ENCODE measurements at places on chromosomes 5 and 9. TPM values are rescaled to one million over a fixed set of nuclear protein-coding genes. Genes with fewer than 3 reads are reported as not detected.
A peak's percentile ranks its signal among the peaks of the same experiment; 100 is the strongest.

DNA sequence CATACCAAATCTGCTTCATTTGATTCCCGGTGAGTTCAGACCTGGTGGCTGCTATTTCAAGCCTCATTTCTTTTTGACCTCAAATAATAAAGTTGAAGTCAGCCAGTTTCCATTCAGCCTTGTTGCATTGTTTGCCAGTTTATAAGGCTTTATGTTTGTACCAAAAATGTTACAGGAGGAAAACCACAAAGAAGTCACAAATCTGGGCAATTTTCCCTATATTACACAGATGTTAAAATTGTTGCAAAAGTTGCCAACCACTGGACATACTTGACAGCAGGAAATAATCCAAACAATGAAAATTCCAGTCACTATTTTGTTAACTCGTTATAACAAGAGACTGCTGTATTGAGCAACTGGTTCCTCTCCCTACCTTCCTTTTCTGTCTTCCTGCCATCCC is 1325.0 kb upstream of the DMAC1 start:
- DNase-seq = no peak

- no peak for DNase-seq
These were observed 260.5 kb downstream of the COX7C start for GRCh38 chr5:86878250-86878649.

DNA sequence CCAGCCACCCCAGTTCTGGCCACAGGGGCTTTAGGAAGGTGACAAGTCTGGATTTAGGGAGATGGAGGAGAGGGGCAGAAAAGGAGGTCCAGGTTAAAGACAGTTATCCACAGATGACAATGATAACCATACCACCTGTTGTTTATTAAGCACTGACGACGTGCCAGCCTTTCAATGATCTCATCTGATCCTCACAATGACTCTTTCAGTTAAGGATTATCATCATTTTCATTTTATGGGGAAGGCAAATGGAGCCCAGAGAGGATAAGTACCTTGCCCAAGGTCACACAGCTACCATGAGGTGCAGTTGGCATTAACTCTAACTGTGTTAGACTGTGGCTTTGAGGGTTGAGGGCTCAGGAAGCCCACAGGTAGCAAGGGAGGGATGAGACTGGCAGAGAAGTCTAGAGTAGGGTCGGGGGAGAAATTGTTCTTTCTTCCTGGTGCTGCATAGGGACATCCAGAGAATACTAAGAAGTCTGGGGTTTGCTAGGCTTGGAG is 21.5 kb upstream of the JADE2 start:
- DNase-seq = no peak

GRCh38 chr9:73118898-73119554 is 32.6 kb upstream of the ANXA1 start:
- no peak for DNase-seq

- no peak for DNase-seq
These were observed 44.4 kb downstream of the SLC12A7 start for GRCh38 chr5:1067141-1068121.

DNA sequence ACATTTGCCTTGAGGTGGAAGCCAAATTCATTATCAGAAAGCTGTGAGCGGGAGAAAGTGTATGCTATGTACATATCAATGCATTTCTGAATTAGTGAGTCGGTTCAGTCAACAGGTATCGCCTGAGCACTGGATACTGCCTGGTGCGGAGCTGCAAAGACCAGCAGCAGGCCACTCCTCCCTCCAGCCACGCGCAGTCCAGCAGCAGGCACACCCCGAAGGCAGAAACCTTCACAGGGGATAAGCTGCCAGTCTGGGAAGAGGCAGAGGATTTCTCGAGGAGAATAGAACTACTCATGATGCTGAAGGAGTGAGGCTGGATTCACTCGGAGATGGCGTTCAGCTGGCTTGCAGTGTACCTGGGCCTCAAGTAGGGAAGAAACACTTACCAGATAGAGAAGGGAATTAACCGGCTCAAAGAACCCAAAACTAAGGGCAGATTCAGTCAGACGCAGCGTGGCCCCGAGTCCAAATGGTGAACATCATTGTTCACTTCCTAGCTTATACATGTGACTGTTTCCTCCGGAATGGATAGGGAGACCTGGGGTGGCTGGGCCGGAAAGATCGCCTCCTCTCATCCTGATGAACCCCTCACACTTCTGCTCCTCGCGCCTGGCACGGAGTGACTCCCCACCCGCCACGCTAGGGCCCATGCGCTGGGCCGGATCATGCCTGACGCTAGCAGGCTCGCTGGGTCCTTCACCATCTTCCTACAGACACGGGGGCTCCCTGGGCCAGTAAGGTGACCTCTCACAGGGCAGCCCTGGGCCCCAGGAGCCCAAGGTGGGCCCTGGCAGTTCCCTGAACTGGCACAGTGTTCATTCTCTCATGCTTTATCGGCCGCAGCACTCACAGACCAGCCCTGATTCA is 78.1 kb upstream of the SPATA31C2 start:
- DNase-seq = no peak

- DNase-seq = no peak
These were observed 4.8 kb downstream of the USP20 start for GRCh38 chr9:129840034-129840433.

PCDHA9 gene
- total RNA-seq = 2.0 TPM

DNA sequence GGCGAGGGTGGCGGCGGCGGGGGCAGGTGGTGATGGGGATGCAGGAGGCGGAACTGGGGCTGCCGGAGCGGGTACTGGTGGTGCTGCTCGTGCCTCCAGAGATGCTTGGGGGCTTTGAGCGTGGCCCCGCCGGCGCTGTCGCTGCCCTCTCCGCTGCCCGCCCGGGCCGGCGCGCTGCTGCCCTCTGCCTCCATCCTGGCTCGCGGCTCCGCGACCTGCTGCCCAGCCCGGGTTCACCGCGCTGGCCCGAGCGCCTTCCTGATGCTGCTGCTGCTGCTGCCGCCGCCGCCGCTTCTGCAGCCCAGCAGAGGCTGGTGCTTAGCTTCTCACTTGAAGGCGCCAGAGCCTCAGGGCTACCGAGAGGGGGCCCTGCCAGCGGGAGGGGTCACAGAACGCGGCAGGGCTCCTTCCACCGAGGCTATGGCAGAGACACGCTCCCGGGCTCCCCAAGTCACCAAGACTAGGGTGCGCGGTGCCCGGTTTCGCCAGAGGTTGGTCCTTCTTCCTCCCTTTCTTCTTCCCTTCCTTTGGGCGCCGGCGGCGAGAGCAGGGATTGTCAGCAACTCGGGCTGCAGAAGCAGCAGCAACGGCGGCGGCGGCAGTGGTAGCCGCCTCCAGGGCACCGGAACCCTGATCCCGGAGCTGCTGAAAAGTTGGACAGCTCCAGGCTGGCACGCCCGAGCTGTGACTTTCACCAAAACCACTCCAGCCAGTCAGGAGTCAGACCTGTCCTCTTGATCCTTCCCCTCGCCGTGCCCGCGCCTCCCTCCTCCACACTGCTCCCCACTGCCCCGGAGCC is at the start of gene PDE4D:
Gene PDE4D, minus strand, starts transcription at position 298 of the 799 bp plus-strand sequence.
- DNase-seq = peak; percentile 68

DNA sequence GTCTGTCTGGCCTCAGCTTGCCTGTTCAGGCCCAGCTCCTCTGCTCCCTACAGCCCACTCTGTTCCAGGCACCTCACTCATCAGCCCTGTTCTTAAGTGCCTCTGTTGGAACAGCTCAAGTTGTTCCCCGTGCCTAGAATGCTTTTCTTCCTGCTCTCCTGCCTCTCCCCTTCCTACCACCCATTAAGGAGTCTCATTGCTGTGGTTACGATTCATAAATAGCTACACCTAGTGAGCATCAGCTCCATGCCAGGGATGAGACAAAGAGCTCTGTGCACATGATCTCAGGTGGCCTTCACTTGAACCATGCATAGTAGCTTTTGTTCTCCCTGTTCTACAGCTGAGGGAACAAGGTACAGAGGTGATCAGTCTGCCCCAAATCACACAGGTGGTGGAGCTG is 54.3 kb downstream of the PSD2 start:
- DNase-seq = no peak

- no peak for DNase-seq
These were observed 46.4 kb upstream of the EXOC3 start for GRCh38 chr5:396531-396961.

GRCh38 chr5:6875376-6875775 is 162.1 kb downstream of the TENT4A start:
- DNase-seq = no peak

DNA sequence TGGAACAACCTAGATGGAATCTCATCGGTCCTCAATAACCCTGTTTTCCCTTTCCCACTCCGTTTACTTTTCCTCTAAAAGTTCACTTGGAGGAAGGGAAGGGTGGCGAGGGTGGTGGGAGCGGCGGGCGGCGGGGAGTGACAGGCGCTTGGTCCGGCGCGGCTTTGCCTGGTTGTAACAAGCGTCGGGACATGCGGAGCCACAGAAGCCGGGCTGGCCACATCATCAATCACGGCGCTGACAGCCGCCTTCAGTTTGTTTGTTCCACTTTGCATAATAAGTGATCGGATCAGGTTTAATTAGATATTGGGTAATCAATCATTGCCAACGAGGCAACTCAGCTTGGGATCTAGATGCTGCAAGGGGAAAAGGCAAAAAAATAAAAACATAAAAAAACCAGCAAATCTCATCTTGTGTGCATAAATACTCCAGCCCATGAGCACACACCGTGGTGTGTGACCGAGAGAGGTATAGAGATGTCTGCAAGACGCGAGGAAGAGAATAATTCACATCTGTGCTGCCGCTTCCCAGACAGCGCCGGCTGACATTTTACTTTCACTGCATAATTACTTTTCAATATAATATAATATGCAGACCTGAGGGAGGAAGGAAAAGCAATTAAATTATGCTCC is 396.2 kb upstream of the IRX4 start:
- no peak for DNase-seq

SPATA31C1 gene
- 5.9 TPM for total RNA-seq

PHF24 gene
- 132 TPM for total RNA-seq

- no peak for DNase-seq
These were observed 13.0 kb downstream of the UBAP2 start for GRCh38 chr9:34035656-34036055.

- DNase-seq = no peak
These were observed 1.9 kb downstream of the GABRP start for GRCh38 chr5:170785416-170785815.

DNA sequence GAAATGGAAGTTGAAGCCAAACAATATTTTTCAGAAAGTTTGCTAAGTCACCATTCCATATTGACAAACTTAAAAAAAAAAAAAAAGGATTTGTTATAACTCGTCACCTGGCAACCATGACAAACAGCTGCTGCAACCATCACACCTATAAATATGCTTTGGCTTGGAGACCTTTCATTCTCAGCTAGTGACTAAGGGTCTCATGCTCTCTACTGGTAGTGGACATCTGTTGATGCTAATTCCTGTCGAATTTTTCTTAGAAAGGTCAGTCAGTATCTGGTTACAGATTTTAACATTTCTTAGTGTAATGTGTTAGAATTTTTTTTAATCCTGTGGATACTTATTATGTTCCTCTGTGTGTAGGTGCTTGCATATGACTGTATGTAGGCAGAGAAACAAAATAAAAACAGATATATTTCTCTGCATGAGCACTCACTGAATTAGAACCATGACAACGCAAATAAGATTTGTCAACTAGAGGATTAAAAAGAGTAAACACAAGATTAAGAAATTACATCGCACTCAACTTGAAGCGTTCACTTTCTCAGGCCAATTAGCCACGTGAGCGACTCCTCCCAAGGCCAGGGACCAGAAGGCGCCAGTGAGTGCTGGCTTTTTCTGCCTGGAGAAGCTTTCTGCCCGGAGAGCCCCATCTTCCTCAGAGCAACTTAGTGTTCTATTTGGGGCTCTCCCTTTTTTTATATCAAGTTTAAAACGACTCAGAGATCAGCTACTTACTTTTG is 27.0 kb upstream of the ZNF622 start:
- peak; percentile 77 for DNase-seq

ZNF366 gene
- total RNA-seq = 1.4 TPM

- DNase-seq = no peak
These were observed 23.9 kb downstream of the TPPP start for GRCh38 chr5:669111-669841.

DNA sequence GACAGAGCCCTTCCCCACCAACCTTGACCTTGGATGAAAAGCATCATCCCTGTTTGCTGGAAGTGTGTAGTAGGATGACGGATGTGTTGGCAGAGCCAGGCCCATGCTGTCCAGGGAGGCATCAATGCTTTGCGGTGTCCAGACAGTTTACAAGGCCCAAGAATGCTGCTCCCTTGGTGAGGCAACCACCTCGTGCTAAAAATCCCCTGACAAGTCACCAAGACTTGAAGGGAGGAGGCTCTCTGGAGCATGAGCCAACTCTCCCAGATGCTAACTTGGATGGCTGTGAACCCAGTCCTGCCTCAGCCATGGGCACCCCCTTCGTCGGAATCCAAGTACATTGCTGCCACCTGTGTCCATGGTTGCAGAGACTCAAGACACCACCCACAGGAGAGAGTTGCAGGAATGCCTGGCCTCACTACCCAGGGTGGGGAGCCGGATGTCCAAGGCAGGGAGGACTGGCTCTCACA is 9.5 kb upstream of the NKD2 start:
- DNase-seq = no peak

DNA sequence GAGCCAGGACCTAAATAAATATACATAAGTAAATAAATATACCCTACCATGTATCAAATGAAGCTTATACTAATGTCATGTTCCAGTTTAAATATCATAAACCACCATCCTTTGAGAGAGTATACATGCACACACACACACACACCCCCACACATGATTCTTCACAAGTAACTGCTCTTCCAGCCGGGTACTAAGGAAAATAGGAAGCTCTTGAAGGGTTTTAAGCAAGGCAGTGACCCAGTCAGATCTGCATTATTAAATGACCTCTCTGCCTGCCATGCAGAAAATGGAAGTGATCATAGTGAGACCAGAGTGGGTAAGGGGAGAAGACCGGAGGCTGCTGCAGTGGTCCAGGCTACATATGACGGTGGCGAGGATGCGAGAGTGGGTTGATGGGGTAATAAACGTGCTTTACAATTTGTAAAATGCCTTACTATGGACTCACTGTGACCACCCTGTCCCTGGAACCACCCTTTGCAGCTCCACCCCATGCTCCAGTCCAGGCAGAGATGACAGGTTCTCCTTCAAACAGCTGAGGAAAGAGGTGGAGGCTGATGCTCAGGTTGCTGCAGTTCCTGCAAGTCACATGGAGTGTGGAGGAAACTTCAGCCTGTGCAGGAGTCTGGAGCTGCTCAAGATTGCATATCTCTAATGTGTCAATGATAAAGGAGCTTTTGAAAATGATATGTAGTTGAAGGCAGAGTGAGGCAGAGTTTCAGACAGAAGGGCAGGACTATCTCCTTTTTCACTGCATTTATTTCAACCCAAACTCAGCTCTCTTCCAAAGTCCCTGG is 38.8 kb upstream of the NDFIP1 start:
- DNase-seq = peak; percentile 15

IL4 gene
- not detected for total RNA-seq

GRCh38 chr5:24510523-24510988 is 134.2 kb downstream of the CDH10 start:
- DNase-seq = no peak

REEP2 gene
- 18.3 TPM for total RNA-seq

DNA sequence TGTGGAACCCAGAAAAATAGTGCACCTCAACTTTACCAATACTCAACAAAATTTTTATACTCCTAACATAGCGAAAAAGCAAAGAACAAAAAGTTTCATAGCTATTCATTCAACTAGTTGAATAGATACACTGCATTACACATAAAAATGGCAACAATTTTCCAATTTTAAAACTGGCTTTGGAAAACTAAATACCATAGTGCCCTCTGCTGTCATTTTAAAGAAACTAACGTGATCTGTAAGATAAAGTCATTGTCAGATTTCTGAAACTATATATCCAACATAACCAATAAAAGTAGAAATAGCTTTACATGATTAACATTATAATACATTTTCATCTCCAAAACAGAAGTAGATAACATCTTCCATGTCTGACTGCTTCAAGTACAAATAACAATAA is 31.6 kb downstream of the DTWD2 start:
- no peak for DNase-seq
